ENCODE measurements at places on chromosomes 7 and 10. TPM values are rescaled to one million over a fixed set of nuclear protein-coding genes. Genes with fewer than 3 reads are reported as not detected.

CNNM1 gene
- total RNA-seq, result 0.35 TPM

UPK3B gene
- total RNA-seq, result 0.72 TPM

HELLS gene
- 17.9 TPM for total RNA-seq

GRK5 gene
- total RNA-seq, result 12.7 TPM

MYL10 gene
- total RNA-seq, result not detected

CTAGE15 gene
- total RNA-seq, result 1.3 TPM

TMEM26 gene
- 0.32 TPM for total RNA-seq

FBXO24 gene
- 0.21 TPM for total RNA-seq

TYW1B gene
- total RNA-seq, result 1.9 TPM

TBL2 gene
- total RNA-seq, result 36.5 TPM

ITGB8 gene
- total RNA-seq, result 8.1 TPM

TFR2 gene
- total RNA-seq, result 1.8 TPM

CPA4 gene
- total RNA-seq, result not detected

TLX1 gene
- 0.52 TPM for total RNA-seq

MEIG1 gene
- total RNA-seq, result 0.58 TPM

FOXI2 gene
- total RNA-seq, result not detected

RGS10 gene
- total RNA-seq, result 23.6 TPM

PNLIP gene
- total RNA-seq, result 5.0 TPM

FAM171A1 gene
- 50.9 TPM for total RNA-seq

COL1A2 gene
- 55.6 TPM for total RNA-seq

CRYGN gene
- not detected for total RNA-seq

ACTL6B gene
- total RNA-seq, result 0.29 TPM

PLA2G12B gene
- 13.8 TPM for total RNA-seq

ADCY1 gene
- total RNA-seq, result 1.1 TPM

IGFBP3 gene
- 23.2 TPM for total RNA-seq

DNAJC12 gene
- total RNA-seq, result 6.9 TPM

PPP1R3C gene
- total RNA-seq, result 1.9 TPM

MEOX2 gene
- 0.42 TPM for total RNA-seq

ATG9B gene
- total RNA-seq, result 0.66 TPM

ATP6V1F gene
- total RNA-seq, result 94.4 TPM

FAM180A gene
- 0.45 TPM for total RNA-seq

TRIL gene
- total RNA-seq, result 1.9 TPM

PHYHIPL gene
- not detected for total RNA-seq

IFIT2 gene
- 7.5 TPM for total RNA-seq

AGFG2 gene
- 81.3 TPM for total RNA-seq

PKD2L1 gene
- total RNA-seq, result 0.50 TPM

SHH gene
- 8.1 TPM for total RNA-seq

CCDC6 gene
- total RNA-seq, result 65.8 TPM

PWWP2B gene
- 33.8 TPM for total RNA-seq

CALML3 gene
- total RNA-seq, result 0.11 TPM

TAS2R41 gene
- not detected for total RNA-seq

OPN4 gene
- not detected for total RNA-seq

SRGN gene
- total RNA-seq, result 57.8 TPM

NUTM2A gene
- total RNA-seq, result 0.62 TPM
